A172 (cell line): ENCODE measurements at places on chromosomes 6 and 20. TPM values are rescaled to one million over a fixed set of nuclear protein-coding genes. Genes with fewer than 3 reads are reported as not detected.

- no peak for DNase-seq
These were observed 248.6 kb downstream of the KHDRBS2 start for GRCh38 chr6:62037445-62037844.

MPIG6B gene
- not detected in 2 replicates for total RNA-seq

DNA sequence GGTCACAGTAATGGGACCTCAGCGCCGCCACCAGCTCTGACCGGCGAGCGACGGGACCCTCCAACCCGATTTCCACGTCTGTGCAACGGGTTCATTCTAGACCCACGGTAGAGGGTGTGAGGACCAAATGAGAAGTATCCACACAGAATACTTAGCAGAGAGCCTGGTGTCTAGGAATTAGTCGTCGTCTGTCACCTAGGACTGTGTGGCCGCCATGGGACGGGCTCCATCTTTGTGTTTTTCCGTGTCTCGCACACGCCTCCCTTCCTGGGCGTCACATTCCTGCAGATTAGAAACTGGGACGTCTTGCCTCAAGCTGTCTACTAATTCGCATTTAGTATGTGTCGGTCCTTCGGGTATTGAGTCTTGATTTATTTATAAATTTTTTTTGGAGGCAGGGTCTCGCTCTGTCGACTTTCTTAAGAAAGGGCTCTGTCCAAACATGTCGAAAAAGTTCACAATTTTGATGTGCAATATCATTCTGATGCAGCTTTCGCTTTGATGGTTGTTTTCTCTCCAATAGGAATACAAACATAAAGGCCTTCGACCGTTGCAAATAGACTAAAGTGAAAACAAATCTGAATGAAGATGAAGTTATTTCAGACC lies 563 bp downstream of the MGME1 start:
- peak; percentile 51 for DNase-seq

- no peak for DNase-seq
These were observed 102.3 kb upstream of the CDYL start for GRCh38 chr6:4673861-4674260.

- no peak for DNase-seq
These were observed 131.9 kb downstream of the IMPG1 start for GRCh38 chr6:75940564-75940963.

- DNase-seq = peak; percentile 93
These were observed 105.8 kb downstream of the SLX4IP start for GRCh38 chr20:10540636-10541493.

- DNase-seq = no peak
These were observed 273.3 kb downstream of the ALDH8A1 start for GRCh38 chr6:134676307-134677281.

DNA sequence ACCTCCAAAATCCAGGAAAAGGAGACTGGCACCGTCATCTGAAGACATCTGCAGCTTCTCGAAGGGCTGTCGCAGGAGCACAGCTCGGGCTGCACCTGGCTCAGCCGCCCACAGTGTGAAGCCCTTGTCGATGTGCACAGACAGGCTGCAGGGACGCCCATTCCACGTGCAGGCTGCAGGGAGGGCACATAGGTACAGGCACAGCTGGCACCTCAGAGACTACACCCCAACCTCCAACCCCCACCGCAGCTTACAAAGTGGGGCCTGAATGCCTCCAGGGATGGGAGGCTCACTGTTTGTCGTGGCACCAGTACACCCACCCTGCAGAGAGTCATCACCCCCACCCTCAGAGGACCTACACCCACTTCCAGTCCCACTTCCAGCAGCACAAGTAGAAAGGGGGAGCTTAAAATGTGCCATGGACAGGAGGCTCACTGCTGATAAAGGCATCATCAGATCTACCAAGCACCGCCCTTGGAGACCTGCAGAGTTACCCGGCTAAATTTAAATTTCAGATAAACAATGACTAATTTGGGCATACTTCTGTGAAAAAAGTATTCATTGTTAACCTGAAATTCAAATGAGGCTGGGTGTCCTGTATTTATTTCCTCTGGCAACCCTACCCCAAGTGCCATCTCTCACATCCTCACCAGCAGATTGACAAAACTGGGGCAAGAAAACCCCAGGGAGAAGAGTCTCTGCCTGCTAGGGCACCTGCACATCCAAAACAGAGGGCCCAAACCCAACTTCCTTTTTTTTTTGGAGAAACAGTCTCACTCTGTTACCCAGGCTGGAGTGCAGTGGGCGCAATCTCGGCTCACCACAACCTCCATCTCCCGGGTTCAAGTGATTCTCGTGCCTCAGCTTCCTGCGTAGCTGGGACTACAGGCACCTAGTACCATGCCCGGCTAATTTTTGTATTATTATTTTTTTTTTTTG lies 7.7 kb upstream of the CDK5RAP1 start:
- no peak for DNase-seq

PAX1 gene
- not detected in 2 replicates for total RNA-seq

GRCh38 chr6:138809677-138810076 lies 13.8 kb downstream of the ECT2L start:
- no peak for DNase-seq

GRCh38 chr20:37979021-37979985 lies 54.0 kb downstream of the TTI1 start:
- no peak for DNase-seq

DNA sequence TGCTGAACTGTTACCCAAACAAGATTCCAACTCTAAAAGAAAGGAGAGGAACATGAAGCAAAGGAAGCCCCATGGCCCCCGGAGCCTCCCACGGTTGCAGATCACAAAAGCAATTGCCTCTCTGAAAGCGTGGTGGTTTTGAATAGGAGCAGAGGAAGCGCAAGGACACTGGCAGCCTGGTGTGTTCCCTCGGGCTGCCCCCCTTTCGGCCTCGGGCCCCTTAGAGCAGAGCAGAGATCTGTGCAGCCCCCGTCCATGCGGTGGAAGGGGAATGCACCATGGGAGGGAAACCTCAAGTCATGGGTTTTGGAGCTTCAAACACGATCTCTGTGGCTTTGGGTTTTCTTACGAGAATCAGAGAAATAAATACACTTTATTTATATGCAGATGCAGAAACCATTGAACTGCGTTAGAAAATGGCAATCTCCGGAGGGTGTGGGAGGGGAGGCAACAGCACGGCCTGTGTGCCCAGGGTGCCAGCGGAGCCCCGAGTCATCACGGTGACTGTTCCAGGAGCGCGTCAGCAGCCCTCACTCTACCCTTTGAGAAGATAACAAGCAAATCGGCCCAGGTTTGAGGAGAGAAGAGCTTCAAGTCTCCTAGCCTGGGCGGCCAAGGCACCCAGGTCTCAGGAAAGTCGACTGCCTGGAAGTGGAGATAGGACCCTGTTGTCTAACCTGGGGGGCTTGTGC lies 20.5 kb downstream of the FOXF2 start:
- DNase-seq = no peak

CDC5L gene
- 29.3 and 41.1 TPM in 2 replicates for total RNA-seq

DNA sequence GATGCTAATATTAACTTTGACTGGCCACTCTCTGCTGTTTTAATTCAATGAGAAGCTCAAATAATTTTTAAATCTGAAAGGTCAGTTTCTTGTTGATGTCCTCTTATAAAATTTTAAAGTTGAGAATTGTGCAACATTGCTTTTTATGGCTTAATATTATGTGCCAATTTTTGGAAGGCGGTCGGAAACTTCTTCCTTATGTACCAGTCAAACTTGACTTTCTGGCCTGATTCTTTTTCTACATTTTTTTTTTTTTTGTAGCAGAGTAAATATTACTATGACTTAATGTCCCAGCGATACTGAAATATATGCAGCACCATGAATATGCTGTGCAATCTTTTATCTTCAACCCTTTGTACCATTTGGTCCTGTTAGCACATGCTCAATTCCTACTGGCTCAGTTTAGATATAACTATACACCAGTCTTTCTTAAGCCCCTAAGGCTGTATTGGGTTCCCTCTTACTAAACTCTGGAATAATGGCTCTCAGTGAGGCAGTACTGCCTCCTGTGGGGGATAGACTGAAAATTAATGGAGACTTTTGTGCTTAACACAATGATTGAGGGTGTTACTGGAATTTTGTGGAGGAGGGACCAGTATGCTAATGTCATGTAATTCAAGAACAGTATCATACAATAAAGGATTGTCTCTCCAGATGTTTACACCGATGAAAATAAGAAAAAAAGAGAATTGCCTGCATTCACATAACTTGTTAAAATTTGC lies 156.4 kb upstream of the SYNCRIP start:
- no peak for DNase-seq

GRCh38 chr6:149007846-149008245 lies 261.0 kb downstream of the UST start:
- DNase-seq = no peak

TTBK1 gene
- not detected in 2 replicates for total RNA-seq

- no peak for DNase-seq
These were observed 56.5 kb downstream of the HAO1 start for GRCh38 chr20:7883741-7884140.

- peak; percentile 15 for DNase-seq
These were observed 52.1 kb downstream of the RIPOR2 start for GRCh38 chr6:24883618-24884017.

DNA sequence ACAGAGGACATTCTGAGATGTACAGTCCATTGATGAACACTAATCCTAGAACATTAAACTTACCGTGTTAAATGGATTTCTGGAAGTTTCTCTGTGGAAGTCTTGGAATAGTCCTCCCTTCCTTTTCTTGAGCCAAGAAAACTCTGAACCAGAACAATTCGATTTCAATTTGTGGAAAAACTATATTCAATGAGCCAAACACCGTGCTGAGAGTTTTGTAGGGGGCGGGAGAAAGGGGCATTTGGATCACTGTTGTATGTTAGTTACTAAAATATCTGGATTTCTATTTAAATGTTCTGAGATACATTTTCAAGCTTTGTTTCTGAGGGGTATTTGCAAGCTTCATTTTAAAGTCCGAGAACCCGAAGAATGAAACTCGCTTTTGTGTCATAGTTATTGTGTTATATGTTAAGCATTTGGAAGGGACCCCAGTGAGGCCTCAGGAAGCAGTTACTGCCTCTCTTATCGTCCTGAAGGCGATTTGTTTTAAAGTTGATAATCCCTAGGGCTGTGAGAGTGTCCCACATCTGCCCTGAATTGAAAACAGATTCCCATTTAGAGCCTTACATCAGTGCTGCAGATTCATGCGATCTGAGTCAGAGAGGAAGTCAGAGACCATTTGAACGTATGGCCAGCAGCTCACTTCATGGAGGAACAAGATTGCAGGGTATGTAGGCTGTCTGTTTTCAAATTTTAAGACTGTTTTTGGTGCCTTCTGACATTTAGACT lies 70.8 kb upstream of the SASH1 start:
- peak; percentile 59 for DNase-seq

DNA sequence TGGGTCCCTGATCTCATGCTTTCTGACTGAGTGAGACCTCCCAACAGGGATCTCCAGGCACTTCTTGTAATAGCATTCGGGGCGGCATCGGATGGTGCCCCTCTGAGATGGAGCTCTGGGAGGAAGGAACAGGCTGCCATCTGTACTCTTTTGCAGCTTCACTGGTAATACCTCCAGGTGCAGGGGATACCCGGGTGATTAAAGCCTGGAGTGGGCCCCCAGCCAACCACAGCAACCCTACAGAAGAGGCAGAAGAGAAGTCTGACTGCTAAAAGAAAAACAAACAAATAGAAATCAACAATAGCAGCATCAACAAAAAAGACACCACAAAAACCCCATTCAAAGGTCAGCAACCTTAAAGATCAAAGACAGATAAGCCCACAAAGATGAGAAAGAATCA lies 19.1 kb upstream of the PGK2 start:
- no peak for DNase-seq

DNA sequence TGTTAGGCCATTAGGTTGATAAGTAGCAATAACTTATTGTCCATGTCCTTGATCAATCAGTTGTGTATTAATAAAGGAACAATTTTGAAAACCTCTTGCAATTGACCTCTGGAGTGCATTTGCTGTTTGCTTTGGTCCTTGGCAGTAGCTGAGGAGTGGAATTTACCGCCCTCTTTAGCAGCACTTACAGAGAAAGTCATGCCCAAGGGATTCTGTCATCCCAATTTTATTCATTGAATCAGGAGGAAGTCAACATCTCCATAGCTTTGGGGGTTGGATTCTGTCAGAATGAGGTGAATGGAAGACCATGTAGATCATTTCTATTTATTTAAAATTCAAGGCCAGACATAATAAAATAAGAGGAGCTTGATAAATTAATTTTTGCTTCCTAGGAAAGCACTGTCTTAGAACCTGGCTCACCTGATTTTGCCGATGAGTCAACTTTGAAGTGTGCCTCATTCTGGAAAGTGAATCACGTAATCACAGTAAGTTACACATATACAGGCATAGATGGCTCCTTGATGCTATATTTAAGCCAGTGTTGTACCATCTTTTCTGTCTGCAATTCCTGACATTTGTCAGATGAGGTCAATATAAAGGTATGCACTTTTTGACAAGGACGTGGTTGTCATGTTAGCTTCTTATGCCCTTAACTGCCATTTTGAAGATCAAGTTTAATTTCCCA lies 128.7 kb upstream of the MLIP start:
- peak; percentile 55 for DNase-seq

DNA sequence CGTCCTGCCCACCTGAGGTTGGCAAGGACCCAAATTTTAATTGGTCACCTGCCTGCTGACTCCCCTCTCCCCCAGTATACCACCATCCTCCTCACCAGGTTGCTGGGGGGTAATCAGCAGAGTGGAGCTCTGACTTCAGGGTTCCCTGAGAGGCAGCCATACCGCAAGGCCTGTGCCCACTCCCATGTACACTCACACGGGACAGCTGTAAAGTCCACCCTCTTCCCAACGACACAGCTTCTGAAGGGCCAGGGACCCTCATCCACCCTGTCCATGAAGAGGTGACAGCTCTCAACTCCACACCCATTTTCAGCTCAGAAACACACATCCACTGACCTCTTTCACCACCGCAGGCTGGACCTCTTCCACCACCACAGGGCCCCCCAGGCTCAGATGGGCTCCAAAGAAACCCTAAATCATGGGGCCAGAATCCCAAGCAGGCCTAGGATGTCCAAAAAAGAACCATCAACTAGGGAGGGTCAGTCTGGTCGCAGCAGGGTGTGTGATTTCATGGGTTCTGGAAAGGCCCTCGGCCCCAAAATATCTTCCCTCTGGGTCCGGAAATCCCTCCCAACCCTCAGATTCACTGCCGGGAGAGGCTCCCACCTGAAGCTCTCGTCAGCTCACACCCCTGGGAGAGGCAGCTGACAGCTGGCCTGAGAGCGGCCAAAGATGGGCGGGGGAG lies 30.0 kb downstream of the TFEB start:
- no peak for DNase-seq

DNA sequence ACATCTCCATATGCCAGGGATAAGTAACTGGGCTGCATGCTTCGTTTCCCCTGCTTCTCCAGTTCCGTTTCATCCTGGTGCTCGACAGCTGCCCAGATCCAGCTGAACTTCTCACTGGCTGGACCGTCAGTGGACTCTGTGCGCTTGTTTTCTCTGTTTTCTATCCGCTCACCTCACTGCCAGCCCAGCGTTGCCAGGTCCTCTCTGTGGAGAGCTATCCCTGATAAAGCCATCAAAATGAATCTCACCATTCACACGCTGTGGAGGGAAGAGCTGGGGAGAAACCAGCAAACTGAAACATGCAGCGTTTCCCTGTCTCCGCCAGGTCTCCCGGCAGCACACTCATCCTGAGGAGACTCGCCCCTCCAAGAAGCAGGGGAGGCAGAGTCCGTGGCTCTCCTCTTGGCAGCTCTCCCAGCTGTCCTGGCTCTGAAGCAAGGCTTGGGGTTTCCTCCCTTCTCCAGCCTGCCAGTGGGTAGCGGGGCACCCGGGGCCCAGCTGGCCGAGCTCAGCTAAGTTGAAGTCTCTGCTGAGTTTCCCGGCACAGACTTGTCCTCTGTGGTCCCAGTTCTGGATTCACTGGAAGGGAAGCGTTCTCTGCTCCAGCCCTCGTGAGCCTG lies 160.9 kb downstream of the DTNBP1 start:
- peak; percentile 38 for DNase-seq

- no peak for DNase-seq
These were observed 11.0 kb downstream of the DHX35 start for GRCh38 chr20:38973107-38973506.

SCUBE3 gene
- total RNA-seq = 0.69 and 0.88 TPM in 2 replicates
